NCI-H2081 treated with DMSO at 0.1 percent for 48 hours (cell line): ENCODE measurements at places on chromosomes 4 and X.

DNA sequence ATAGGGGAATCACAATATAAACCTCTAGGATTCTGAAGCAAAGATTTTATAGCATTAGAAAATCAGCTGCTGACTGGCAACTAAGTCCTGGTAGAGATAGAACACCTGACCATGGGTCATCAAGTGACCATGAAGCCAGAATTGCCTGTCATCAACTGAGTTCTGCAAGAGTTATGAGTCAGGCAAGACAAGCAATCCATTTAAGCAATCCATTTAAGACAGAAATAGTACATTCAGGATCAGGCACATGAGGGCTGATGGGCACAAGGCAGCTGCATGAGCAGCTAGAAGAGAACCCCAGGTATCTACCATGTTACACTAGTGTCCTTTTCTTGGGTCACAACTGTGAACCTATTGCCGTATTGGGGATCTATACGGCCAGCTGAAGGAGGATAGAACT is 98.9 kb downstream of the SPRY1 start:
- no peak for DNase-seq

GRCh38 chr4:108714880-108715279 is 48.0 kb downstream of the ETNPPL start:
- DNase-seq: no peak

- no peak for DNase-seq
These were observed 22.0 kb downstream of the FAM133A start for GRCh38 chrX:93695981-93696380.

DNA sequence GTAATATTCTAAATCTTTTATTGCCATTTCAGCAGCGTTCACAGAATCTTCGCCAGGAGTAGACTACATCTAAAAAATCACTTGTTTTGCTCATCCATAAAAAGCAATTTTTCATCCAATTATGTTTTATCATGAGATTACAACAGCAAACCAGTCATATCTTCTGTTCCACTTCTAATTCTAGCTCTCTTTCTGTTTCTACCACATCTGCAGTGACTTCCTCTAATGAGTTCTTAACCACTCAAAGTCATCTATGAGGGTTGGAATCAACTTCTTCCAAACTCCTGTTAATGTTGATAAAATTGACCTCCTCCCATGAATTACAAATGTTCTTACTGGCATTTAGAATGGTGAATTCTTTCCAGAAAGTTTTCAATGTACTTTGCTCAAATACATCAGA is 174.4 kb upstream of the BRWD3 start:
- no peak for DNase-seq

DNA sequence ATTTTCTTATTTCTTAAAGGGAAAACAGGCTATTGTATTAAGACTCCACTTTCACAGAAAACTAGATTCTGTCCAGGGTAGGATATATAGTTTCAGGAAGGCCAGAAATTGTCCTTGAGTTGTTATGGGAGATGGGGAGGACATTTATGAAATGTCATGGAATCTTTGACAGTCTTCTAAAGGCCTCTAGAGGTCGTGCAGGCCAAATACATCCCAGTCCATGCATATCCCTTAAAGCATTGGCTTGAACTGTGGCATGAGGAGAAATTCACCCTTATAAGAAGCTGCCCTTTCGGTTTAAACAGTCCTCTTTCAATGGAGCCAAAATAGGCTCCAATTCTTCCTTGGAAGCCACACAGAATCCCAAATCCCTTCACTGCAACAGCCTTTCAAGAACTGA is 183.6 kb upstream of the NOCT start:
- no peak for DNase-seq

GRCh38 chr4:62531264-62531663 is 1331.1 kb downstream of the ADGRL3 start:
- no peak for DNase-seq

GRCh38 chr4:70802928-70803580 is 36.6 kb downstream of the GRSF1 start:
- peak; percentile 17 for DNase-seq

DNA sequence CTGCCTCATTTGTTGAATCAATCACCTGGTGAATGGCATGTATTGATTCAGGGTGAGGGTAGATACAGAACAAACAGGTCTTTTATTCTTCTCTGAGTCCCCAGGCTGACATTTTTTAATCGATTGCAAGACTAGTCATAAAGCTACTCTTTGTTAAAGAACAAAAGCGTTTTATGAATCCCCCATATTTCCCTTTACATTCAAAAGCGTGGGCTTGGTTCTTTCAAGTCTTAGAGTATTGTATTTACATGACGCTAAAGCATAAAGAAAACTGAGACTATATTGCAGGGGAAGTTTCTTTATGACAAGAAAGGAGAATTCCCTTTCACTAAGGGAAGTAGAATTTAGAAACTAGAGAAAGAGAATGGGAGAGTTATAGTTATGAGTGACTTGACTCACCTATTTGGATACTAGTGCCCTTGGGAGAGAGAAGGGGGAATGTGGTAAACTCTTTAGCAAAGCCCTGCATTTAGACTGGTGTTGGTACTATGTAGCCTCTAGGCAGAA is 69.3 kb upstream of the PDE5A start:
- no peak for DNase-seq

- peak; percentile 17 for DNase-seq
These were observed 126.6 kb downstream of the ASB9 start for GRCh38 chrX:15143050-15143824.

- DNase-seq: no peak
These were observed 1137.5 kb upstream of the INTU start for GRCh38 chr4:126495163-126495752.

DNA sequence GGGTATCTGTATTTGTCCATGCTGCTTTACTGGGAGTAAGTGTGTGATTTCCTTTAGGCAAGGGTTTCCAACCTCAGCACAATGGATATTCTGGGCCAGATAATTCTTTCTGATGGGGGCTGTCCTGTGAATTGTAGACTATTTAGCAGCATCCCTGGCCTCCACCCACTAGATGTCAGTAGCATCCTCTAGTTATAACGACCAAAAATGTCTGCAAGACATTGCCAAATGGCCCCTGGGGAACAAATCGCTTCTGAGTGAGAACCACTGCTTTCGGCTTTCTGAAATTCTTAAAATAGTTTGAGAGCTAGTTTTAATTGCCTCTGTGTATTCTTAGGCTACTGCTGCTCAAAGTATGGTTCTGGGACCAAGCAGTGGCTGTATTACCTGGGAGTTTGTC is 81.2 kb upstream of the GPM6B start:
- DNase-seq: no peak

GRCh38 chrX:133810925-133811324 is 174.5 kb downstream of the GPC3 start:
- no peak for DNase-seq

DNA sequence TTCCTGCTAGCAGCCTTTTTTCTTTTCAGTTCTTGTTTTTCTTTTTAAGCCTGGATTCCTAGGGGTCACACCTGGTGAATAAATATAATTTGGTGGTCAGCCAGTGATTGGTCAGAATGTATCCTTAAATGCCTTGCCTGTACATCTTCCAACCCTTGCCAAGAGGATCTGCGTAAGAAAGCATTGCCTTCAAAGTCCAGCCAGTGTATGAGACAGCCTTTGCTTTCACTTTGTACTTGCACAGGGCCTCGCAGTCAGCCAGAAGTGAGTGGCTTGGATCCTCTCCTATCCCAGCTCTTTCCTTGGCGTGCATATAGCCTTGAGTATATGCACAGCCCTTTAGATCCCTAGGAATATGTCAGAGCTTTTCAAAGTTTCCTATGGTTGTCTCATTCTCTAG is 22.2 kb downstream of the KANTR start:
- no peak for DNase-seq

DNA sequence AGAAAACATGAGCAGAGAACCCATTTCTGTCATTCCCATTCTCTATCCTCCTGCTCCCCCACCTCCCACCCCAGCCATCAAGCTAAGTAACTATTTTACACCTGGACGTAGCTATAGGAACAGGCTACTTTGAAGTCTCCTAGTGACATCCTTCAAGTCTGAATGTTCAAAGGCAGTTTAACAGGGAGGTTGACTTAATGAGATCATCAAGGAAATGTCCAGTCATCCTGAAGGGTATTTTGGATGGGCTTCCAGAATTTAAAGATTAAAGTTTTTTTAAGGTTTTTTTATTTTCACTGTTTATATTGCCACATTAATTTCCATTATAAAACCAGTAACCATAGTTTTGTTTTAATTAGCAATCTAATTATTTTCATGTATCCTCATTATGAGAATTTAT is 41.1 kb downstream of the HPF1 start:
- no peak for DNase-seq

DNA sequence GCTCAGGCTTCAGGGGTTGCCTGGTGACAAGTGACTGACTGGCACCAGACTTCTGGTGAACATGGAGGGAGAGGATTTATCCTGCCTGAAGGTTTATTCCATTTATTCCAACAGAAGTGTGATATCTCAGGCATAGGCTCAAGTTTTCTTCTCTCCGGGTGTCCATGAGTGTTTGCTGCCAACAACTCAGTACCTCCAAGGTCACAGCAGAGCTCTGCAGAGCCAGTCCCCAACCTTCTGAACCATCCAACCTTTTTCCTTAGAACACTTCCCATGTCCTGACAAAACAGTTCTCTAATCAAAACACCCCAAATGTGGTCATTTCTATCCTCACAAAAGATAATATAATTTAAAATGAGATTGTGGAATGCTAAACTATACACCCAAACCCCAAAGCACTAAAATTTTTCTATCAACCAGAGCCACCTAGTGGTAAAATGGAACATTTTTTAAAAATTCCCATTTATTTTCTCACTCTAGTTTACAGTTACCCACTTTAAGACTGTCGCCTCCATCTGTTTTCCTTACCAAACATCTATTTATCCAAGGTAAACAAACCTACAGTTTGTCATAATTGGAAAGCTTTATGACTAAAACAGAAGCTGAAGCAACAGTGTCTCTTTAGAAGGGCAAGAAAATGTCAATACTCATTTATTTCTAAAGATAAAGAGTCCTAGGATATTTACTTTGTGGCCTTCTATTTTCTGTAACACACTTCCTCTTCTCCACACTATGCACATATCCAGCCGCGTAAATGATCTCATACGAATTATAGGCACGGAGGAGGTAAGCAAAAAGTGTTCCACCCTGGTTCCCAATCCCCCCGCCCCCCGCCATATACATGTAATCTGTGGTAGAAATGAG is 39.5 kb downstream of the TMEM154 start:
- DNase-seq: no peak

DNA sequence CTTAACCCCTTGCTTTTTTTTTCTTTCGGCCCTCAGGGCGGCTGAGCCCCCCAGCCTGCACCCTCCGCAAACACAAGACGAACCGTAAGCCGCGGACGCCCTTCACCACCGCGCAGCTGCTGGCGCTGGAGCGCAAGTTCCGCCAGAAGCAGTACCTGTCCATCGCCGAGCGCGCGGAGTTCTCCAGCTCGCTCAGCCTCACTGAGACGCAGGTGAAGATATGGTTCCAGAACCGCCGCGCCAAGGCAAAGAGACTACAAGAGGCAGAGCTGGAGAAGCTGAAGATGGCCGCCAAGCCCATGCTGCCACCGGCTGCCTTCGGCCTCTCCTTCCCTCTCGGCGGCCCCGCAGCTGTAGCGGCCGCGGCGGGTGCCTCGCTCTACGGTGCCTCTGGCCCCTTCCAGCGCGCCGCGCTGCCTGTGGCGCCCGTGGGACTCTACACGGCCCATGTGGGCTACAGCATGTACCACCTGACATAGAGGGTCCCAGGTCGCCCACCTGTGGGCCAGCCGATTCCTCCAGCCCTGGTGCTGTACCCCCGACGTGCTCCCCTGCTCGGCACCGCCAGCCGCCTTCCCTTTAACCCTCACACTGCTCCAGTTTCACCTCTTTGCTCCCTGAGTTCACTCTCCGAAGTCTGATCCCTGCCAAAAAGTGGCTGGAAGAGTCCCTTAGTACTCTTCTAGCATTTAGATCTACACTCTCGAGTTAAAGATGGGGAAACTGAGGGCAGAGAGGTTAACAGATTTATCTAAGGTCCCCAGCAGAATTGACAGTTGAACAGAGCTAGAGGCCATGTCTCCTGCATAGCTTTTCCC is 3.4 kb downstream of the MSX1 start:
- DNase-seq: no peak

GRCh38 chrX:23790155-23790497 is 7.2 kb downstream of the SAT1 start:
- DNase-seq: no peak

- no peak for DNase-seq
These were observed 11.7 kb upstream of the QRFPR start for GRCh38 chr4:121392426-121393086.

GRCh38 chr4:11182031-11182430 is 246.7 kb downstream of the HS3ST1 start:
- DNase-seq: no peak

DNA sequence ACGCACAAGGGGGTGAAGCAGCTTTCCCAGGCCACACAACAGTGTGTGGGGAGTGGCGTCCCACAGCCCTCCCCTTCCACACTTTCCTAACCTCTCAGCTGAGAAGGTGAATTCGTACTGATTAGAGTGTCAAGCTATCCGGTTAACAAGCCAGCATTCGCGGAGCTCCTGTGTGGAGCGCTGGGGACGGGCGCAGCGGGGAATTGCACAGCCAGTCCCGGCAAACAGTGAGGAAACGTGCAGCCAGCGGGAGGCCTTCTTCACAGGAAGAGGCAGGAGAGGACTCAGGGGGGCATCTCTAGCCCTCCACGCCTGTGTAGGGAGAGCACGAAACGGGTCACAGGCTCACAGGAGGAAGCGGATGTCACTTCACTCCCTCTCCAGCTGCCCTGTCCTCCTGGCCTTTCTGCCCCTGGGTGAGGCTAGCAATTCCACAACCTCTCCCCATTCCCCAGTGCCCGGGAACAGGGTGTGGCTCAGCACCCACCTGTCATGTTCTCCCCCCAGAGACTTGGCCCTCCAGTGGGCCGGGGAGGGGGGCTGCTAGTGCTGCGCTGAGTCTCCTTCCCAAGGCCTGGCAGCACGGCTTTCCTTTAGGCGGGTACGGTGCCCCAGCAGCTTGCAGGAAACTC is 117.3 kb downstream of the CPZ start:
- DNase-seq: no peak

DNA sequence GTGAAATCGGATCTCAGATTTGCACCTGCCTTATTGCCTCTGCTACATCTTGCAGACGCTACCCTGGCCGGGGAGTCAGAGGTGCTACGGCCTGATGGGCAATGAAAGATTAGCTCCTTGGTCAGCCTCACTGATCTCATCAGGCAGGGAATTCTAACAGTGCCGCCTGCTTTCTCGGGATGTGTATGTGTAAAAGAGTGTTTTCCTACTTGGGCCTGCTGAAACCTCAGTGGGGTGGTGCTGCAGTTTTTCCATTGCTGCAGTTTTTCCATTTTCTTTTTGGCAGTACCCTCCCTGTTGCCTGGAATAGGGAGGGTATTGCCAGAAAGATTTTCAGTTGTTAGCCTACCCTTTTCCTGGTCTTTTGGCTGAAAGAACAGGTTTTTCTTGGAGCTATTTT is 117.5 kb downstream of the CDKL5 start:
- DNase-seq: no peak

GRCh38 chr4:43112139-43112538 is 219.6 kb downstream of the GRXCR1 start:
- DNase-seq: no peak

GRCh38 chrX:23901805-23902204 is 5.9 kb downstream of the APOO start:
- DNase-seq: no peak

- no peak for DNase-seq
These were observed 94.2 kb downstream of the LARP1B start for GRCh38 chr4:128155231-128155855.
